ENCODE measurements at places on chromosomes 12 and 14.

DNA sequence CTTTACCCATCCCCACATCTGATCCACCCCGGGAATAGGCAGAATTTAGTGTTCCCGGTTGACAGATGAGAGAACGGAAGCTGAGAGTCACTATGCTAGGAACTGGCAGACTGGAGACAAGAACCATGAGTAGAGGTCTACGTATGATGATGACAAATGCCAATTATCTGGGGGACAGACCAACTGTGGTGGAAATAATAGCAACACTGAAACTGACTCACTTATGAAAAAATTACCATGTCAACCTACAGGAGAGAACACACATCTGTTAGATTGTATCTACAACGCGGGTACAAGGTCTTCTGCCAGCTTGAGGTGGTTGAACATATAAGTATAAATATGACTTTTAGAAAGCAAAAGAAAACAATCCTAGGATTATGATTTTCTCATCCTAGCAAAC, 15.4 kb upstream of the SELPLG start:
- no peak for DNase-seq

DNA sequence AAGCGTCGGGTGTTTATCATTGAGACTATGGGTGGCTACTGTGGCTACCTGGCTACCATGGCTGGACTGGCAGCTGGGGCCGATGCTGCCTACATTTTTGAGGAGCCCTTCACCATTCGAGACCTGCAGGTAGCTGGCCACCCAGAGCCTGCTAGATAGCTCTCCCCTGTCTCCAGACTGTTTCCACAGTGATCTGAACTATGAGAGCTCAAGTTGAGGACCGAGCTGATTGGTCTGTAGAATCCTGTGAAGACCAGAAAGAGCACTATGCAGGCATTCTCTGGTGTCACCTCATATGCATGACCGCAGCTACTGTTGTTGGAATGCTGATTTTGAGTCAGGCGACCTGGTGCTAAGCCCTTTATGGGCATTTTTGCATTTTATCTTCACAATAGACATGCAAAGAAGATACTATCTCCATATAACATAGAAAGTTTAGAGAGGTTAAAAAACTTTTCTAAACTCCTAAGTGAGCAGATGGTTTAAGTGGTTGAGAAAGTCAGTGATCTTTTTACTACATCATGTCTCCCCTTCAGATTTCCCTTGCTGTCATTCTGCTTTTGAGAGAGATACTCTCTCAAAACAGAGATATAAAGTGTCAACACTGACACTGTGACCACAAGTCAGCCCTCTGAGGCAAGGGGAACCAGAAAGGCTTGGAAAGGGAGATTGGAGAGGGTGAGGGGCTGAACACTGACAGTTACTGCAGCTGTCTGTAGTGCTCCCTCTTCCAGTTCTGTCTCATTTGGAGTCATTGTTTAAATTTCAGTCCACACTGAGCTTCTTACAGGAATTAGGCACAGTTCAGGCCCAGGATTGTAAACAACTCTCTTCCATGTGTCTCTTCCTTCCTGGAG, 14.3 kb downstream of the ASB8 start:
- DNase-seq = no peak

- DNase-seq = no peak
Observed at GRCh38 chr14:34875031-34875922, at the start of gene BAZ1A. BAZ1A (minus strand) TSS chr14:34875360; CDS start chr14:34874604, 756 bp downstream.

GRCh38 chr14:24903337-24903736, 146.6 kb downstream of the STXBP6 start:
- no peak for DNase-seq

DNA sequence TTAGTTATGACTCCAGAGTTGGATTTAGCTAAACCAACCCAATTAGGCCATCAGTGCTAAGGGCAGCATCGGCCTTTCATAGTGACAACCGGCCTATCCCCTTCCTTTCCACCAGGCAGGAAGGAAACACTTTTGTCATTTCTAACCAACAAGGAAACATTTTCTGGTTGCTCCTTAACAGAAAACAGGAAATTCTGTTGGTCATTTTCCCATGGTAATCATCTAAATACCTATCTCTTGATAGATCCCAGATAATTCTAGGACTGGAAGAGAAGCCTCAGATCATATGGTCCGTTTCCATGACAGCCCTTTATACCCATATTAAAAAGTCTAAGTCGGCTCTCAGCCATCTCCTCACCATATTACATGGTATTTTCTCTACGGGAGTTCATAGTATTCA, 79.2 kb upstream of the USP44 start:
- DNase-seq = no peak

DNA sequence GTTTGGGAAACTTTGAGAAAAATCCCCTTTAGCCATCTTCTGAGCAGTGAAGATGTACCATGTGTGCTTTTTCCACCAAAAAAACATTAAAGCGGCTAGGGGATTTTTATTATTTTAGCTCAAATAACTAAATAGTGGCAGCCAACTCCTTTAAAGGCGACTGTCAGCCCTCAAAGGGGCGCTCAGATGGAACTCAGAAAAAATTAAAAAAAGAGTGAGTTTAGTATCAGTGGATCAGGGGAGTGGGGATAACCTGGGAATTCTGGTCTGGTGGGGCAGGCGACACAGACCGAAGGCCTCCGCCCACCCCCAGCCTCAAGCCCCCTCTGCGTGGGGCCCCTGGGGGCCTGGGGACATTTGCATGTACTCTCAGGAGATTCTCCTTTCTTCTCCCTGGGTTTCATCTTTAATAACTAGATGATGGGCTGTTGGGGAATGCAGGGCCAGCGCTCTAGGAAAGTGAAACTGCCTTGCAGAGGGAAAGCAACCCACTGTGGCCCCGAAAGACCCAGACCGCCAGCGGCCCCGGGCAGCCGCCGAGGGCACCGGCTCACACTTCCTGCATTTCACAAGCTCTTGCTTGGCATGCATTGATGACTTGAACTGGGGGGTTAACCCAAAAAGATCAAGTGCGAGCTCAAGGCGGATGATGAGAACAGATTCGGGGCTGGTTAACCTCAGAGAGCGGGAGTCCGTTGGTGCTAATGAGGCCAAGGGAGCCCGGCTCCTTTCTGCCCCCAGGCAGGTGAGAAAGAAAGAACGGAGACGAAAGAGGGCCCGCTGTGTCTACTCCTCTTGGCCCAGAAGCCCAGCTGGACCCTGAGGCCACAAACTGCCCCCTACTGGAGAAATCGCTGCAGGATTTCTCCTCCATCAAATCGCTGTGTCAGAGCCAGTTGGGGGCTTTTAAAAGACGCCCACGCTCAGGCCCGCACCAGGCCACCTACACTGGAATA, 7.3 kb upstream of the BATF start:
- no peak for DNase-seq

DNA sequence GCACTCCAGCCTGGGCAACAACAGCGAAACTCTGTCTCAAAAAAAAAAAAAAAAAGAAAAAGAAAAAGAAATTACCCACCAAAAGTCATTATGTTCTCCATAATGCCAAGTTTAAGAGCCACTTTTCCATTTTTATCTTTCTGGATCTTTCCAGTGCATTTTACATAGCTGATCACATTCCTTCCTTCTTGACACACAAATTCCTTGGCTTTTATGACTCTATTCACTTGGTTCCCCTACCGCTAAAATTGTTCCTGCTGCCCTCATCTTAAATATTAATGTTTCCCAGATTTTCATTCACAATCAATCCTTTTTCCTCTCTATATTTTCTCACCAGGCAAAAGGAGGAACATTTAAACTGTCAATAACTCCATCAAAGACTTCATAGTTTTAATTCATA, 20.2 kb downstream of the KLHL28 start:
- no peak for DNase-seq

DNA sequence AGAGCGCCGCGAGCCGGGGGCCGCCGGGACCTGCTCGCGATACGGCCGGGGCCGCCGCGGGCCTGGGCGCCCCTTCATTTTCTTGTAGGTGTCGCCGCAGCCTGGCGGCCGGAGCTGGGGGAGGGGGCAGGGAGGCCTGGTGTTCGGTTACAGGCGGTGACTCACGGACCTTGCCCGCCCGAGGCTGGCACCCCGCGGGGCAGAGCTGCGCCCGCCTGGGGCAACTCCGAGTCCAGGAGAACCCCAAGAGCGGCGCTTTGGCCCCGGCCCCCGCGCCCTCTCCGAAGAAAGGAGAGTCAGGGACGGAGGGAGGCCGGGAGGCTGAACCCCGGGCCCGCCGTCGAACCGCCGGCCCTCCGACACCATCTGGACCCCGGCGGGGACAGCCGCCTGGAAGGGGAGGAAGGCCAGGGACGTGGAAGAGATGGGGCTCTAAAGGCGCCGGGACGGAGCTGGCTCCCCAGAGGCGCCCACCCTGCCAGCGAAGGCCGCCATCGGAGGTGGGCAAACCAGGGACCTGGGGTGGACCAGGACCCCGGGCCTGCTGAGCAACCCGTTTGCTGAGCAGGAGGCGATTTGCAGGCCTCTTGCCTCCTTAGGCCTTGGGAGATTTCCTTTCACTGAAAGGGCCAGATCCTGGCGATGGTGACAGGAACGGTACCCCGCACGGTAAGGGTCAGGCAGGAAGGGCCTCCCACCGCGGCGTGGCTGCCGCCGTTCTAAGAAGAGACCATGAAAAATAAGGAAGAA, 843 bp upstream of the NUAK1 start:
- DNase-seq = no peak

GRCh38 chr12:78864870-78865463, 393 bp downstream of the SYT1 start:
- DNase-seq = no peak

- no peak for DNase-seq
Observed at GRCh38 chr14:100504372-100505078, 82.7 kb downstream of the BEGAIN start.

DNA sequence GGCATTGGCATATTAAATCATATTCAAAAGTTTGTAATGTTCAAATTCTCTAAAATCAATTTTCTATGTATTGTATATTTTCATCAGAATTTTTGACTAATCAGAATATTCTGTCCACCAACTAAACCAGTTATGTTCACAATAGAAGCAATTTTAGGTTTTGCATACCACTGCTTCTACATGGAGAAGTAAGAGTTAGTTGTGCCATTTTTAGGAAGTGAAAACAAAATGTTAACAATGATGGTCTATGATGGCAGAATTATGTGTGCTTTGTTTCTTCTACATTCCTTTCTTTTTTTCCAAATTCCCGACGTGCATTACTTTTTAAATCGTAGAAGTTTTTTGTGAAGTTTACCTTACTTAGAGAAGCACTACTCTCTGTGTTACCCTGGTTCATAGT, 29.5 kb downstream of the ABHD12B start:
- DNase-seq = no peak

DNA sequence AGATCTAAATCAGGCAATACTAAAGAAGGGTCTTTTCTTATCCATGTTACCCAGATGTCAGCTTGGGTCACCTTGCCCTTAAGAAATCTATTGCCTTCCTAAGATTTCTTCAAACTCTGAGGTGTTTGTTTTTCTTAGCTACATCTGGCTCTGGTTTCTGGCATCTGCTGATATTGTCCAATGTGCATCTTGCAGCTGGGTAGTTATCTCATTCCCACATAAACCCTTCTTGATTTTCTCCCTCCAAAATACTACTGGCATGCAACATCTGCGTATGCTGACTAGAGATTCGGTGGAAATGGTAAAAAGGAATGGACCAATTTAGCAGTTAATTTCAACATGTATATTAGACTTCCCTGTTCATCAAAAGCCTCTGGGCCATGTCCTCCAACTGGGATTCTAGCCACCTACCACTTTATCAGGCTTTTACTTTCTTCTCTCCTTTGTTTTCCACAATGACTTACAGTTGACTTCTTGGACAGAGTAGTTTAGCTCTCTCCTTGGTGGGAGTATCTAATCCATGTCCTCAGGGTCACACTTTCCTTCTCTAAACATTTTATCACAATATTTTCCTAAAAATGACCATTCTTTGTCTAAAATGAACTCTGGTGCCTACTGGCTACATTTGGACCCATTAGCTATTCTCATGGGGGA, 324.8 kb upstream of the FAR2 start:
- DNase-seq = no peak

GRCh38 chr12:68976395-68976841, 43.4 kb upstream of the CPM start:
- DNase-seq = no peak

GRCh38 chr12:127548123-127548553, 718.8 kb upstream of the TMEM132C start:
- DNase-seq = no peak

Data from smooth muscle cell of the brain vasculature (primary cell).